ENCODE measurements at places on chromosomes 3 and 15. TPM values are rescaled to one million over a fixed set of nuclear protein-coding genes. Genes with fewer than 3 reads are reported as not detected.

GRCh38 chr3:154314152-154314551, 10.1 kb downstream of the DHX36 start:
- no peak for DNase-seq

- no peak for DNase-seq
Measured at GRCh38 chr3:62225051-62225450, 148.3 kb downstream of the FEZF2 start.

STRIT1 gene
- not detected for total RNA-seq

IMPG2 gene
- total RNA-seq: 0.18 TPM

Measured in endodermal cell (in vitro differentiated cells).